ENCODE measurements at places on chromosomes 4 and X.
A peak's percentile ranks its signal among the peaks of the same experiment; 100 is the strongest.

GRCh38 chr4:101987623-101988243 lies 197.2 kb downstream of the BANK1 start:
- DNase-seq: no peak

DNA sequence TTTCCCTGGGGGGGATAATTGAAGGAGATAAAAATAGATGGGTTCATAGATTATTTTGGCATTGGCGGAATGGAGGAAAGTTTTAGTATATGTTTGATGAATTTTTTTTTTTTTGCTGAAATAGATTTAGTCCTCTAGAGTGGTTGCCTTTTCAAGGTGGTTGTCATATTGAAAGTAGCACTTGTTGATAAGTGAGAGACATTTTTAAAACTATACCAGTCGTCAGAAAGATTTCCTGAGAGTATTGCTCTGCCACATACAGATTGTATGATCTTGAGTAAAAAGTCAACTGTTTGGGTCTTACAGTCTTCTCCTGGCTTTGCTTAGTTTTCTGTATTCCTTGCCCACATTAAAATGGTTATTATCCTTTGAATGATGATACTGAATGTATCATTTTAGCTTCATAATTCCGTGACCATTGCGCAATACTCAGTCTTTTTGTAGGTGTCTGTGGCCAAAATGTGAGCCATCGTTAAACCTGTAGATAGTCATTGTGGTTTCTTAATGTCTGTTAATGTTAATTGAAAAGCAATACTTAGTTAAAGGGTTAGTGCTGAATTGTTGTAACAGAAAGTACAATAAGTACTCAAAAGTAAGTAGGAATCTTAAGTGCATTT lies 7.1 kb downstream of the SMARCAD1 start:
- no peak for DNase-seq

- DNase-seq: no peak
Observed at GRCh38 chr4:38306482-38307071, 346.4 kb downstream of the PTTG2 start.

- peak; percentile 40 for DNase-seq
Observed at GRCh38 chr4:673349-674091, 556 bp downstream of the ATP5ME start.

GRCh38 chrX:29231800-29232199 lies 644.6 kb downstream of the IL1RAPL1 start:
- no peak for DNase-seq
